NCI-H1417 treated with DMSO at 0.1 percent for 48 hours (cell line): ENCODE measurements at places on chromosomes 6 and 20.

- no peak for DNase-seq
Measured at GRCh38 chr6:22069306-22069800, 227.5 kb downstream of the PRL start.

GRCh38 chr6:113626475-113626874 lies 230.7 kb upstream of the MARCKS start:
- no peak for DNase-seq

DNA sequence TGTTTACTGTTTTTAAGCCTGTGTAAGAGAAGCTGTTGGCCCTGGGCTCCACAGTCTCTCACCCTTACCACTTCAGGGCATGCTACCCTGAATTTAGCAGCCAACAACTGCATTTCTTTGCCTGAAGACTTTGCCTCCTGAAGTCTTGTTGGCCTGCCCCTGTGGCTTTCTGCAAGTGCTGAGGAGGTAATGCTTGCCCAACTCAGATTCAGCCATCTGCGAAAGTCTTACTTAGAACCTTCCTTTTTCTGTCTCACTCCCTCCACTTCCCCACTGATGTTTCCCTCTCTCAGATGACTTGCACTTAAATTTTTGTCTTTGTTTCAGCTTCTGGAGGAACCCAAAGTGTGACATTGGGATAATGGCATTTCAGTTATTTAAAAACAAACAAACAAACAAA lies 11.8 kb upstream of the IBTK start:
- DNase-seq = no peak

GRCh38 chr6:26161322-26161721 lies 74.1 kb downstream of the HFE start:
- no peak for DNase-seq

GRCh38 chr6:124968401-124968800 lies 6.2 kb downstream of the RNF217 start:
- no peak for DNase-seq

- DNase-seq = no peak
Measured at GRCh38 chr6:119112812-119113530, 34.5 kb upstream of the FAM184A start.

GRCh38 chr20:7087803-7088202 lies 320.3 kb downstream of the BMP2 start:
- DNase-seq = no peak

GRCh38 chr20:57309544-57310115 lies 20.0 kb upstream of the SPO11 start:
- no peak for DNase-seq

DNA sequence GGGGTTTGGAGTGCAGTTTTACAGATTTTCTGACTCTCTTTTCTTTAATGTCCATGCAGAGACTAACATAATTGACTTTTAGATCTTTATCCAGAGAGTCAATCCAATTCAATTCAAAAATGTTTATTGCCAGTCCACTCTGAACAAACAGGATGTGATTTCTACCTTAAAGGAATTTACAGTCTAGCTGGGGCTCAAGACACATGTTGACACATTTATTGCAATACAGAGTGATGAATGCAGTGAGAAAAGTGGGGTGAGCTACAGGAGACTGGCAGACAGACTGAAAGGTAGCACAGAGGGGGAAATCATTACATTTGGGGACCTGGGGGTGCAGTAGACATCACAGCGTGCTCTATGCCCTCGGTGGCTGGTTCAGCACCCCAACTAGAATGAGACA lies 193.9 kb downstream of the SLC24A3 start:
- no peak for DNase-seq

DNA sequence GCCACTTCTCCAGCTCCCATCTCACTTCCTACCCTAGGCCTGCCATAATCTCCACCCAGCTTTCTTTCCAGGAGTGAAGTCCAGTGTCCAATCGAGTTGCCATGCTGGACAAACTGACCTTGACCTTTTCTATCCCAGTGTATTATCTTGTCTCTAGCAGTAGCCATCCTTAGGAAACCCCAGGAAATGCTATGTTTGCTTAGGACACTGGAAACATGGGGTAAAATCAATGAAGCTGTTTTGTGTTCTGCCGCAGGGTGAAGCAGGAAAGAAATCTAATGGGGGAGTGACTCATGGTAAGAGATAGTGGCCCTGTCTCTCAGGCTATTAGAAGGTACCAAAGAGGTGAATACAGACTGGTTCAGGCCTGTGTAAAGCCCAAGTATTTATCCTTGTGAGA lies 1110.1 kb upstream of the FLRT3 start:
- no peak for DNase-seq

- no peak for DNase-seq
Measured at GRCh38 chr6:97440590-97441176, 157.7 kb upstream of the MMS22L start.

DNA sequence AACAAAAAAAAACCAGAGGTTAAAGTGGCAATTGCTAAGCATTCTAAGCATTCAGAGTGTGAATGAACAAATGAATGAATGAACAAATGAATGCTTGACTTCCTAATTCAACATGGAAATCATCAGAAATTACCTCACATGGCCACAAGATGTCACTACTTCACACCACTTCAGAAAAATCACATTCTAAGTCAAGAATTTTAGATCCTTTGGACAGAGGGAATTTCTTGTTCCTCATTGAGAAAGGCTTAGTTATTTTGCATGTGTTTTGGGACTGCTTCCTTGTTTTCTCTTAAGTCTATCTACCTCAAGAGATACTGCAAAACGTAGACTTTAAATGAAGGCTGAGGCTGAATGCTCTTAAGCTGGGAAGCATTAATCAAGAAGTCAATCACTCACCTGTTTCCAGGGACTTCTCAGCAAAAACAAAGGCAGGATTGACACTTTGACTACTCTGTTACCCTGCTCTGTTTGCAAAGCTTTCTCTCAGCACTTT lies 120.2 kb downstream of the MBOAT1 start:
- DNase-seq = peak; percentile 43

GRCh38 chr6:38236631-38237030 lies 403.1 kb downstream of the BTBD9 start:
- DNase-seq = no peak

DNA sequence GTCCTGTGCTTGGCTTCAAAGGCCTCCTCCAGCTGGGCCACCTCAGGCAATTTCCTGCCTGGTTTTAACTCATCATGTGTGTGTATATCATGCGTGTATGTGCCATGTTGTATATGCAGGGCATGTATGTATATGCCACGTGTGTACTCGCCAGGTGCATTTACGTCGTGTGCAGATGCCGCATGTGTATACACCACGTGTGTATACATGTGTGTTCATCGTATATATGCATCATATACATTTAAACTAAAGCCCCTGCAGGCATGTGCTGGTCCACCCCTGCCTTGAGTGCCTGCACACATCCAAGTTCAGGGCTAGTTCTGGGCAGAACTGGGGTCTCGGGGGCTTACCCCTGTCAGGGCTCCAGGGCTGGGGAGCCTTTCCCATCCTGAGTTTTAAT lies 54.0 kb upstream of the SMOC2 start:
- DNase-seq = no peak

DNA sequence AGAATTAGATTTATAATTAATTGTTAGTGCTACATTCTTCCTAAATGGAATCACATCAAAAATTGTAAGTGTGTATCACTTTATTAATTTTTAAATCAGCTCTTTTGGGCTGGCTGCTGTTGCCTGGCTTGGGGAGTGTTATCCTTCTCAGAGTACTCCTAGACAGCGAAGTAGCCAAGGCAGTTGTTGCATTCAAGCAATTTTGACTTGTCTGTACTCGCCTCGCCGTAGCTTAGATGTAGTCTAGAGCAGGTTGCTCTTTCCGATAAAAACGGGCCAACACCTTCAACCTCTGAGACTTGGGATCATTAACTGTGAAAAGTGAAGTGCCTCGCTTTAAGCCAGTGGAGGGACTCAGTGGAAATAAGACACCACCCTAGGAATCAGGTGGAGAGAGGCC lies 151.3 kb downstream of the FARS2 start:
- DNase-seq = no peak

- no peak for DNase-seq
Measured at GRCh38 chr6:55955684-55956083, 80.3 kb upstream of the BMP5 start.
